ENCODE measurements at places on chromosomes 1 and 21. TPM values are rescaled to one million over a fixed set of nuclear protein-coding genes. Genes with fewer than 3 reads are reported as not detected.
A peak's percentile ranks its signal among the peaks of the same experiment; 100 is the strongest.

DNA sequence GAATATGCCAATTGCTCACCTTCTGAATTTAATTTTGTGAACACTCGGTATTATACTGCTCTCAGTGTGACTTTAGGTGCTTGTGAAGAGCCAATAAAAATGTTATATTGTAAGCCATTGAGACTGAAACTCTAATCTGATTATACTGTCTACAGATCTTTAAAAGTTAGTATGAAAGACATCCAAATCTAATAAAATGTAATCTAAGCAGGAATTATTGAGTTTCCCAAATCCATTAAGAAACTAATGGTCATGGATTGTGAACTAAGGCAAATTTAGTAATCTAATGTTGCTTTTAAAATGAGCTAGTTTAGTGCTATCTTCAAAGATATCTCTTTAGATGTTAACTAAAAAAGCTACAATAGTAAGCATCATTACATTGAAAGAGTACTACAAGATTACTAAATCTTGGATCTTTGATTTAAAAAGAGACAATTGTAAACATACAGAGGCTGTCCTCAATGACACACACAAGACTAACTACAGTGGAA is 1132.4 kb upstream of the B3GALT2 start:
- no peak for DNase-seq

Gene SERINC2
- not detected for total RNA-seq

GRCh38 chr1:170544624-170545023 is 12.7 kb downstream of the GORAB start:
- DNase-seq: no peak

Gene PWP2
- 17.6 TPM for total RNA-seq

Gene RNU1-1
- total RNA-seq: 3,278 TPM

Gene C1orf185
- not detected for total RNA-seq

DNA sequence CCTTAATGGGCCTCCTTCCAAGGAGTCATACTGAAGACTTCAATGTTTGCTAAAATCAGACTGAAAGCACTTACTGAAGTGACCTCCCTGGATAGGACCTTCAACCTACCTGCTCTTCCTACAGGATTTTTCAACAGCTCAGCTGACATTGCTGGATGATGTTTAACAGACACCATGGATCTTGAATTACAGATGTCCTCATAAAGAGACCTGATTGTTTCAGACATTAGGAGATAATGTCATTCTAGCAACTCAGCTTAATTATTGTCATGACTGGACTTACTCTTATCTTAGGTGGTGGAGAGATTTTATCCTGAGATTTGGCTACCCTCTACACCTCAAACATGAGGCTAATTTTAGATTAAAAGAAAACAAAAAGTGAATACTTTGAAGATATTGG is 73.9 kb upstream of the SDC3 start:
- DNase-seq: no peak

DNA sequence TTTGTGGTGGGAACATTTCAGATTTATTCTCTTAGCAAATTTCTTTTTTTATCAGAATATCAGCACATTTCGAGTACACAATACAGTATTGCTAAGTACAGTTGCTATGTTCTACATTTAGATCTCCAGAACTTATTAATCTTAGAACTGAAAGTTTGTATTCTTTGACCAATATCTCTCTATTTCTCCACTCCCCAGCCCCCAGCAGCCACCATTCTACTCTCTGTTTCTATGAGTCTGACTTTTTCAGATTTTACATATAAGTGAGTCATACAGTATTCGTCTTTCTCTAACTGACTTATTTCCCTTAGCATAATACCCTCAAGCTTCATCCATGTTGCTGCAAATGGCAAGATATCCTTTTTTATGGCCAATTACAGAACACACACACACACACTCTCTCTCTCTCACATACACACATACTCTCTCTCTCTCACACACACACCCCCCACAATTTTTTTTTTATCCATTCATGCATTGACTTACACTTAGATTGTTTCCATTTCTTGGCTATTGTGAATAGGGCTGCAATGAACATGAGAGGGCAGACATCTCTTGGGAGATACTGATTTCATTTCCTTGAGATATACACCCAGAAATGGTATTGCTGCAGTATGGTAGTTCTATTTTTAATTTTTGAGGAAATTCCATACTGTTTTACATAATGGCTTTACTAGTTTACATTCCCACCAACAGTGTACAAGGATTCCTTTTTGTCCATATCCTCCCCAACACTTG is 15.7 kb downstream of the RPTN start:
- DNase-seq: no peak

Gene DHRS3
- total RNA-seq: 15.2 TPM

DNA sequence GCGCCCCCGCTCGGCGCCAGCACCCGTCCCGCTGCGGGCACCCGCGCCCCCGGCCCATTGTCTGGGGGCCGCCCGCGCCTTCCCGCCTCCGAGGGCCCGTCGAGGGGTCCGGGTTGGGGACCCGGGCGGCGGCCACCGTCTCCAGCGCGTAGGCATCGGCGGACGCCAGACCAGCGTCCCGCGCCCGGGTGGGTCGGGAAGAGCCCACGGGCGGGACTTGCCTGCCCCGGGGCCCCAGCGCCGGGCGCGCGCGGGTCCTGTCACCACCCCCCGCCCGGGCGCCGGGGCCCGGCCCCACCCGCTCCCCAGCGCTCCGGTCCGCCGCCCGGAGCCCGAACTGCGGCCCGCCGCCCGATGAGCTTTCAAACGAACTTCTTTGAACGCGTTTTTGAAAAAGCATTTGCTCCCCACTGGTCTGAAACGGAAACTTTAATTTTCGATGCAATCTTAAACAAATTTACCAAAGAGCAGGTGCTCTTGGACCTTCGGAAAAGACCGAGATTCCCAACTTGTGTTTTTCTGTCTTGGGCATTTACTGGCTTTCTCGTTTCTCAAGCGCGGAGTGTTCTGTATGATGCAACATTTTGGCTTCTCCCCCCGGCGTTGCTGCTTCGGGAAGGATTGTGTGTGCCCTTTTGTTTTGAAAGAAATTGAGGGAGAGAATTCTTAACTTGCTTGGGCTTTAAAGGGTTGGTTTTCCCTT is 615 bp downstream of the CLIC4 start:
- no peak for DNase-seq

DNA sequence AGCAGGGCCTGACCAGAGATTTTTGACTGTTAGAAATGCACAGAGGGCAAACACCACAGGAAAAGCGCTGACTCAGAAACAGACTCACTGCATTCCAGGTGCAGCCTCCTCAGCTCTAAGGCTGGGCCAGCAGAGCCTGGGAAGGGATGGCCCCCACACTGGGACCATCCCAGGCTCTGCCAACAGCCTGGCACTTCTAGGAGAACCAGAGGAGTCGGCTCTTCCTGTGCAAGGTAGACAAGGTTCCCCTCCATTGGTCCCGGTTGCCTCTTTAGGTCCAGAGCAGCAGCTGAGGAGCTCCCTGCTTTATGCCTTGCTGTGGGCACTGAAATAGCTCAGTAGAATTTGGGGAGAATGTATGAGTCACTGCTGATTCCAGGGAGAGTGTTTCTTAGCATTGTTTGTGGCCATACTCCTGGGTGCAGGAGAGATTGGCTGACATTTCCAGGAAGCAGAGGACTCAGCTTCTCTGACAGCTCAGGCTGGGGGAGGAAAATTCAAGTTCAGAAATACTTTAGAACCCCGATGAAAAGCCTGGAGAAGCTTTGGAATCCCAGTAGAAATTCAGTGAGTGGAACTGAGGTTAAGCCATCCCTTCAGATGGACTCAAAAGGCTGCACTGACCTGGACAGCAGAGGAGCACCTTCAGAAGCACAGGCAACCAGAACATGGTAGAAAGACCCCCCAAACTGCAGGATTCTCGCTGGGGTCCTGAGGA is 19.7 kb downstream of the PRAMEF1 start:
- no peak for DNase-seq

Gene KRTAP10-1
- not detected for total RNA-seq

DNA sequence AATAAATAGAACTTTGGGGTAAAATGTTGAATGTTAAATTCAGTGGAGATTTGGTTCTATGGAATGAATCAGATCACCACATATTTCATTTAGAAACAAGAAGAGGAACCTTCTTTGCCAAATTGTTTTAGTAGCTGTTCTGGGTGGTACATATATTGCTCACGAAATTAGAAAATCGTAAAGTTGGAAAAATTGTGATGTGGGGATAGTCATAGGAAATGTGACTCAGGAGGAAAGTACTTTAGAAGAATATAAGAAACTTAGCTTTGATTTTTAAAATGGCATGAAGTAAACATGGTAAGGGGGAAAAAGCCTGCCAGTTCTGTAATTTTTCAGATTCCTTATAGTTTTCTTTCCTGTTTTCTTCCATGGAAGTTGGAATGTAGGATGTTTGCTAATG is 27.4 kb downstream of the RRP15 start:
- no peak for DNase-seq

DNA sequence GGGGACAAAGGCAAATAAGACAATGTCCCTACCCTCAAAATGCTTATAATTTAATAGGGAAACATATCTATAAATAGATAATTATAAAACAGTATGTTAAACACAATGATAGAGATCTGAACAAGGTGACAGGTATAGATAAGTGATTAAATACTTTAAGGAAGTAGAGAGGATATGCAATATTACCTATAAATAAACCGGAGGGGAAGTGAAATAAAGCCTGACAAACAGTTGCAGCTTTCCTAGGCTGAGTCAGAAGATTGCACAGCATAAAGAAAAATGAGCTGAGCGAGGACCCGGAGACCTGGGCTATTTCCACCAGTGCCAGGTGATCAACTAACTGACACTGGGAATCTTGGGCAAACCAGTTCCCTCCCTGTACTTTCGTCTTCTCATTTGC is 11.5 kb upstream of the PSRC1 start:
- DNase-seq: no peak

GRCh38 chr1:183476081-183476480 is 3.8 kb downstream of the SMG7 start:
- DNase-seq: peak; percentile 39

DNA sequence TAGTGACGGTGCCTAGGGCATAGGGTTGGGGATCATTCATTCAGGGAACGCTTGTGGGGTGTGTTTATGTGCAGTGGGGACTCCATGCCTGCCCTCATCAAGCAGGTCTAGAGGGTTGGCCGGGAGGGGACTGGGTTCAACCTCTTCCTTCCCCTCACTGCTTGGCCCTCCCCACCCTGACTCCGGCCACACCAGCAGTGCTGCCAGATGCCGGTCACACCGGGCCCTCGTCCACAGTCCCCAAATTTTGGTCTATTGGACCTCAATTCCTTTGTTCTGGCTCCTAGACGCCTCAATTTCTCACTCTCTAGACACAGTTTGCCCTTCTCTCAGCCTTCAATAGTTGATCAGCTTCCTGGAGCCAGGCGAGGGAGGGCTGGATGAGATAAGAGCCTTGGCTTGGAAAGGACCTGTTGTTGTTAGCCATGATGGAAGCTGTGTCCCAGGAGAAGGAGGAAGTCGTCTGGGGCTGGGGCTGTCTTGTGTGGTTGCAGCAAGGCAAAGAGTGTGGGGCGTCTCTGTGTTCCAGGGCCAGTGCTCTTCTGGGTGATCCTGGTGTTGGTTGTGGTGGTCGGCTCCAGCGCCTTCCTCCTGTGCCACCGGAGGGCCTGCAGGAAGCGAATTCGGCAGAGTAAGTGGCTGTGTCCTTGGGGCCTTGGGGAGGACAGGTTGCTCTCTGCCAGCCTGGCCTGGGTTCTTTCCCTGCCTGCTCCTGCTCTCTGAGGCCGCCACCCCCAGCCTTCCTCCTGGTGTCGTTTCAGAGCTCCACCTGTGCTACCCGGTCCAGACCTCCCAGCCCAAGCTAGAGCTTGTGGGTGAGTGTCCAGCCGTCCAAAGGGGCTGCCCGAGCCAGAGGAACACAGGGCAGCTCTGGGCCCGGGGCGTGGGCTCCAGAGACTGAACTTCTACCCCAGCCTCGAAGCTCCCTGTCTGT is 41.1 kb upstream of the TNFRSF1B start:
- DNase-seq: no peak

Gene CYP4A11
- not detected for total RNA-seq

Gene LIPI
- total RNA-seq: not detected

DNA sequence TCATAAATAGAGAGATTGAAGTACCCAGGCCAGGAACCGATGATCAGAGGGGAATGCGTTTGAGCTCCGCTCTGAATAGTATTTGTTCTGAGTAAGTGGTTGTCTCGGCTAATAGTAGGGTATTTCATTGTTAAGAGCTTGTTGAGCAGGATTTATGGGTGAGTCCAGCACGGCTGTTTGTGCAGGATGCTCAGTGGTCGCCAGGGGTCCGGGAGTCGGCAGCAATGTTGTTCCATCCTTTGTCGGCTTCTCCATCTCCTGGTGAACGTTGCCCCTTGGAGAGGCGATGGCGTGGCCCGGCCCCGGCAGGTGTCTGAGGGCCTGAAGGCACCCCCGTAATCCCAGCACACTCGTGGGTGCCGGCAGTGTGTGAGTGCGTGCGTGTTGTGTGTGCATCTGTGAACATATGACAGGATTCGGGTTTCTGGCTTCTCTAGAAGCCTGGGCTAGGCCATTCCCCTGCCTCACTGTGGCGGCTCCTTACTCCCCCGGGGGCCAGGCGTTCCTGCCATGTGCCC is 160.8 kb upstream of the ARHGEF16 start:
- DNase-seq: no peak

Gene FCRL1
- total RNA-seq: 2.9 TPM

- DNase-seq: no peak
Observed at GRCh38 chr1:160370561-160371345, 3.9 kb downstream of the NHLH1 start.

- no peak for DNase-seq
Observed at GRCh38 chr1:14735841-14736240, 137.4 kb downstream of the KAZN start.

- no peak for DNase-seq
Observed at GRCh38 chr21:45900034-45900868, 81.3 kb upstream of the COL6A1 start.

- no peak for DNase-seq
Observed at GRCh38 chr1:112048421-112048820, 59.0 kb upstream of the KCND3 start.

Gene MYOG
- total RNA-seq: not detected

Gene OPTC
- not detected for total RNA-seq

- no peak for DNase-seq
Observed at GRCh38 chr1:160108888-160109662, 6.5 kb upstream of the ATP1A2 start.

Gene OR2L2
- total RNA-seq: 0.35 TPM

DNA sequence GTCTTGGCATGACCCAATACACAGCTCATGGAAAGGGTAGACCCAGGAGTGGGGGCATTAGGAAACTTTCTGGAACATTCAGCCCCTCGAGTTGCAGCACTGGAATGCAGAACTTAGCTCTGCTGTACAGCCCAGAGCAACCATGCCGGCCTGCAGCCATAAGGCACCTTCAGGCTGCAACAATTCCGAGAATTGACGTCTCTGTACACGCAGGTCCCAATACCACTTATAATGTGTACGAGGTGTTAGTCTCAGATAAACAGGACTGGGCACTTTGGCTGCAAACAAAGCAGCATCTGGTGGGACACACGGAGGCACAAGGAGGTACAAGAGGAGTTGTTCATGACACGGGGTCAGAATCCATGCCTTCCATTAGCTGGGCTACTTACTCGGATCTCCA is 7.9 kb downstream of the CBR1 start:
- no peak for DNase-seq

Gene ETV3L
- total RNA-seq: not detected

Gene COL8A2
- not detected for total RNA-seq

Gene MYBPH
- total RNA-seq: not detected

GRCh38 chr1:209380420-209380819 is 203.1 kb upstream of the CAMK1G start:
- DNase-seq: no peak
